ENCODE measurements at places on chromosomes 7 and 10.

GRCh38 chr10:34116220-34116641, 698.9 kb downstream of the PARD3 start:
- DNase-seq, result no peak

DNA sequence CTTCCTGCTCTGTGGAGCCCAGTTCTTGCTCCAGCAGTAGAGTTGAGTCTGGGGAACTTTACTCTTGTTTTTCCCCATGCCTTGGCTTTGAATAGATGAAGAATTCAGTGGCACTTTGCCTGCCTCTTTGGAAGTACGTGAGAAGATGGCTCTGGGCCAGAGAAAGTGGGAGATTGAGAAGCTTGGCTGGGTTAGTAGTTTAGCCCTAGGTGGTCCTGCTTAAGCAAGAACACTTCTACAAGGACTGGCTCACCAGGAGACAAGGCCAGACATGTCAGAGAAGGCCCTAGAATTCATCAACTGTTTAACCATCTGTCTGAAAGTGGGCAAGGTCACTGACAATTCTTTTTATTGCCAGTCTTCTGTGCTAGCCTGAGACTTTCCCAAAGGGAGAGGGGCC, 410.3 kb downstream of the TYW1 start:
- no peak for DNase-seq

- DNase-seq, result no peak
Observed at GRCh38 chr10:77457266-77457665, 180.3 kb downstream of the KCNMA1 start.

- DNase-seq, result no peak
Observed at GRCh38 chr7:1963575-1963974, 269.2 kb downstream of the MAD1L1 start.

GRCh38 chr10:3468919-3469638, 296.5 kb upstream of the PITRM1 start:
- DNase-seq, result no peak

GRCh38 chr7:134900166-134900982, 85.9 kb upstream of the AGBL3 start:
- DNase-seq, result no peak

DNA sequence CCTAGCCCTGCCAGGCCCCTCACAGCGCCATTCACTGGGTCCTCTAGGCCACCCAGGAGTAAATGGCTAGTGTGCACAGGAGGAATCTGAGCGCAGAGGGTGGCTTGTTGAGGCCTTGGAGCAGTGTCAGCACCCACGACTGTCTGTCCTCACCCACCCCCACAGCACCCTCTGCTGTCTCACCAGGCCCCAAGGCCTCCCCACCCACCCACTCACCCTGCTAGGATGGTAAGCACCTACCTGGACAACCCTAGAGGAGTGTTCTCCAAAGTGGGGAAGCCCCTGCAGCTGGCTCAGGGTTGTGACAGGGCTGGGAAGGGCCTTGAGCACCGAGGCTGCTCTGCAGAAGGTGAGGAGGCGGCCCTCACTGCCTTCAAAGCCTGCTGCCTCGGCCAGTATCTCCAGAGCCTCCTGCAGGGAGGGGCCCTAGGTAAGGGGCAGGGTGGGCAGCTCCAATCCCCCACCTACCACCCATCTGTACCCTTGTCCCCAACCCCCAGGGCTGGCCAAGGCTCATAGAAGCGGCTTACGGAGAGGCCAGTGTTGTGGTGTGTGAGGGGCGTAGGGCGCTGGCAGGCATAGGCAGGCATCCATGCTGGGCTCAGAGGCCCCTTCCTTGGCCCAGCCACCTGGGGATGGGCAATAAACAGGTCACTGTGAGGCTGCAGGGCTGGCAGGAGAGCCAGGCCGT, 2.9 kb downstream of the POLM start:
- DNase-seq, result no peak

GRCh38 chr7:46607176-46607575, 686.1 kb upstream of the IGFBP3 start:
- DNase-seq, result no peak

DNA sequence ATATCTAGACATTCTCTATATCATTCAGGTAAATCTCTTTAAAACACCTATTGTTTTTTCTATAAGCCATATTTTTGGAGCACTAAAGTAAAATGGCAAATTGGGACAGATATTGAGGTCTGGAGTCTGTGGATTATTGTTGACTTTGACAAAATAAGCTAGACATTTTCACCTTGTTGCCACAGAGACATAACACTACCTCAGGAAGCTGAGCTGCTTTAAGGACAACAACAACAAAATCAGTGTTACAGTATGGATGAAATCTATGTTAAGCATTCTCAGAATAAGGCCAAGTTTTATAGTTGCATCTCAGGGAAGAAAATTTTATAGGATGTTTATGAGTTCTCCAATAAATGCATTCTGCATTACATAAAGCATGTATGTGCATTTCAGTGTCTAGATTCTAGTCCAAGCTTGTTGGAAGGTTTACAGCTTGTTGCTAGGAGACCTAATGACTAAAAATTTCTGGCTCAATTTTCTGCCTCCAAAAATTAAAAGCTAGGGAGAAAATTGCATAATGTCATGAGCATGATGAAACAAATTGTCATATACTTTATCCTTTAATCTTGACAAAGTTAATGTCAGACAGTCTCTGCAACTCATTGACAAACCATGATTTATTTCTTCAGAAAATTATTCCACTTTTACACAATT, 18.3 kb downstream of the LIPM start:
- no peak for DNase-seq

- no peak for DNase-seq
Observed at GRCh38 chr10:95441547-95441923, 119.6 kb downstream of the SORBS1 start.

DNA sequence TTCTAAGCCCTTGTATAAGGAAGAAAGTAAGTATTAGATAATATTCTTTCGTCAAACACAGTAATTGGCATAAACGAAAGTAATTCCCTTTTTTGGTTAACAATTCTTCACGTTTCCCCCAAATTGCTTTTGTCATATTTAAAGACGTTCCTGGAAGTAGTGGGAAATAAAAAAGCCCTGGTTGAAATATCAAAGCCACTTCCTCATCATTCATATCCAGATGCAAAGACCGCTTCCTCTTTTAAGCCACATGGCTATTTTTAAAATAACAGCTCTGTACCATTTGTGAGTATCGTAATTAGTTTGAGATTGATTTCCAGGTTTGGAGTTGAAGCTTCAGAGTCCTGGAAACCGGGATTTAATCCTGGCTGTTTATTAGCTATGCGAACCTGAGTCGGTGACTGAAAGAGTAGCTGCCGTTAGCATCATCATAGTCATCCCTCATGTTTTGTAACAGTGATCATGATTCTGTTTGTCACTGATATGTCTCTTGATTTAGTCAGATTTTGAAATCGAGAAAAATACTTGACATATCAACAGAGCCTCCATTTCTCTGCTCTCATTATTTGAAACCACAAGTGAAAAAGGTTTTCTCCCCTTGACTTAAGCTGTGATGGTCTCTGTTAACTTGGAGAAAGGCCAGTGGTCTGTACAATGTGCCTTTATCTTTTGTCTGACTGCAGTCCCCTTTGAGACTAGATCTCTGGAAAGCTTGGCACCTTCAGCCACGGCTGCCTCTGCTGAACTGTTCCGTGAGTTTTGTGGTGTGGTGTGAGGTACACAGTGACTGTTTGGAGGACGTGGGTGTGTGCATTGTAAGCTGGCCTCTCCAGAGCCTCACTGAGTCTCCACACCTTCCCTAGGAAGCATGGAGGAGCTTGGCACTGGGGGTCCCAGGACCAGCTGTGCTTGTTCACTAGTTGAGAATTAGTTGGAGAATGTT, 18.1 kb downstream of the OPTN start:
- DNase-seq, result no peak

GRCh38 chr7:113548137-113548536, 370.7 kb downstream of the PPP1R3A start:
- no peak for DNase-seq

GRCh38 chr10:132912713-132913558, 29.4 kb downstream of the CFAP46 start:
- DNase-seq, result no peak

- no peak for DNase-seq
Observed at GRCh38 chr10:34646331-34646730, 168.8 kb downstream of the PARD3 start.

DNA sequence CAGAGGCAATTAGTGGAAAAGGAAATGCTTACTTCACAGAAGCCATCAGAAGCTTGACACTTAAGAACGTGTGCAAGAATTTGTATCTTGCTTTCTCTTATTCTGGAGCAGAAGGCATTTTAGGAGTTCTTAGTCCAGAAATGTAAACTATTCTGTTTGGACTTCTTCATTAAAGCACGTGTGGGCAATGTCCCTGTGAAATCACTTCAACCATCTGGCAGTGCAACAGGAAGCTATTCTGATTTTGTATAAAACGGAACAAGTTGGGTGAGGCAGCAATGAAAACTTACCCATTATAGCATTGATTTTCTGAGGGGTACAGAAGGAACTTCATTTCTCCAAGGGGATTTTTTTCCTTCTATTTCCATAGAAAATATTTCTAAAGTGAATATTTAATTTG, 21.3 kb upstream of the ARHGAP21 start:
- DNase-seq, result no peak

DNA sequence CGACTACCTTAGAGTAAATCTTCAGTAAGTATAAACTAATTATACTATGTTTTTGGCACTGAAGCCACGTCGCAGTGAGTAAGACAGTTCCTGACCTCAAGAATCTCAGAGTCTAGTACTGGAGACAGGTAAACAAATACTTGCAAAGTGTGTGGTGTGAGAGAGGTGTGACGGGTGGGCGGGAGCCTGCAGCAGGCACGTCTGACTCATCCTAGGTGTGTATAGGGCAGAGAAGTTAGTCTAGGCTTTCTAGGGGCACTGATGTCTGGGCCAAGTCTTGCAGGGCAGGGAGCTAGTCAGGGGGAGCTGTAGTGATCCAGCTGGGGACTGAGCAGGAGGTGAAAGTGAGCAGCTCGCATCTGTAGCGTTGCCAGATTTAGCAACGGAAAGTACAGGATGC, 35.9 kb upstream of the SFTPD start:
- no peak for DNase-seq

- no peak for DNase-seq
Observed at GRCh38 chr7:79282070-79282694, 171.3 kb downstream of the MAGI2 start.

- no peak for DNase-seq
Observed at GRCh38 chr10:112336556-112337201, 37.2 kb upstream of the ACSL5 start.

- no peak for DNase-seq
Observed at GRCh38 chr10:51972733-51973346, 273.4 kb upstream of the CSTF2T start.

GRCh38 chr7:15757041-15758000, 70.8 kb upstream of the MEOX2 start:
- DNase-seq, result no peak

GRCh38 chr7:115350764-115351163, 428.9 kb downstream of the MDFIC start:
- DNase-seq, result no peak

- DNase-seq, result no peak
Observed at GRCh38 chr7:127383123-127383835, 9.2 kb downstream of the ZNF800 start.

DNA sequence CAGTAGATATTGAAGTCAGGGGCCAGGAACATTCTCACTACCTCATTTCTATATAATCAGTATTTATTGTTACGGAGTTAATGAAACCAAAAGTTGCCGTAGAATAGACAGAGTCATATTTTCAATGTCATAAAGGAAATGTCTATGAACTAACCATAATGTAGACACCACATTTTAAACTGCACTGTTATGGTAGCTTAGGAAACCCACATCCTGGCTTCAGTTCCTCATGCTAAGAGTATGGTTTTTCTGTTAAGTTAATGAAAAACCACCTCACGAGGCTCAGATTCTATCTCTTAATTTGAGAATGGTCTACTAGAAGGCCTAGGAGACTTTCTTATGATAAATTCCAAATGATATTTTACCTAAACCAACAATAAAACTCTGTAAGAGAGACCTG, 166.5 kb downstream of the TMEM26 start:
- DNase-seq, result no peak

- no peak for DNase-seq
Observed at GRCh38 chr7:131071786-131072504, 255.7 kb upstream of the MKLN1 start.

DNA sequence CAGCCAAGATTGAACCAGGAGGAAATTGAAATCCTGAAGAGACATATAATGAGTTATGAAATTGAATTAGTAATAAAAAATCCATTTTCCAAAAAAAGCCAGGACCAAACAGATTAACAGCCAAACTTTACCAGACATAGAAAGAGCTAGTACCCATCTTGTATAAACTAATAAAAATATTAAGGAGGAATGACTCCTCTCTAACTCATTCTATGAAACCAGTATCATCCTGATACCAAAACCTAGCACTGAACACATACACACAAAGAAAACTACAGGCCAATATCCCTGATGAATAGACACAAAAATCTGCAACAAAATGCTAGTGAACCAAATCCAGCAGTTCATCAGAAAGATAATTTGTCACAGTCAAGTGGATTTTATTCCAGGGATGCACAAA, 140.6 kb downstream of the PCDH15 start:
- no peak for DNase-seq

GRCh38 chr10:119282446-119282845, 75.1 kb downstream of the GRK5 start:
- DNase-seq, result no peak

DNA sequence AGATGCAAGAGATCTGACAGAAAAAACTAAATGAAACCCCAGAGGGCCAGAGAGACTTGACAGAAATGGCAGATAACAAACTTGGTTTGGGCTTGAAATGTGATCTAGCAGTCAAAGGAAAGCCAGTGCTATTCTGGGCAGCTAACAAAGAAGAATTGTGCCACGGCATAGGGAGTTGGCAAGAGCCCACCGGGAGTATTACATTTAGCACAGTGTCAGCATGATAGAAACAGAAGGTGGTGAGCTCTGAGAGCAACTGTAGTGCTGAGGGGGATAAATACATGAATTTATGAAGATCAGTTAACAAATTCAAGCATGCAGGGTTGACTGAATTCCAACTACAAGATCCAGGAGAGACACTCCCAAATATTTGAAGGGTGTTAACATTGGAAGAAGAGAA, 91.1 kb downstream of the AHCYL2 start:
- DNase-seq, result no peak

DNA sequence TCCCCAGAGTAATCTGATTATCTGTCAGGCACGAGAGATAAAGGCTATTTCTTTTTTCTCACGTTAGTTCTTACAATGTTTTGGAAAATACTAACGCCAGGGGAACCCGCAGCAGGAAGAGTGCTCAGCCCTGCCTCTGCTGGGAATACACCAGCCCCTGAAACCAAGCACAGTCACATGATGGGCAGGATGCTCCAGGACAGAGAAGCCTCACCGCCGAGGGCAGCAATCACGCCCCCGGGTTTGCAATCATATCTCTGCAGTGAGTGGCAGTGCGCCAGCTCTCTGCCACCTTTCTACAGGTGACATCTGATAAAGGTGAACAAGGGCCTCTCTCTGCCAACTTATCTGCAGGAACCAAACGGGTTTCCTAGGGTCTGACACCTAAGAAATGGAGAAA, 39.8 kb downstream of the BRI3 start:
- no peak for DNase-seq

GRCh38 chr7:45645141-45645969, 71.2 kb downstream of the ADCY1 start:
- no peak for DNase-seq
